MG63 (cell line): ENCODE measurements at places on chromosomes 1 and 21. TPM values are rescaled to one million over a fixed set of nuclear protein-coding genes. Genes with fewer than 3 reads are reported as not detected.
A peak's percentile ranks its signal among the peaks of the same experiment; 100 is the strongest.

GRCh38 chr1:11787251-11787803, 18.4 kb downstream of the MTHFR start:
- DNase-seq, result no peak

The CELA2A gene
- not detected in 2 replicates for total RNA-seq

GRCh38 chr1:211535346-211535745, 43.4 kb upstream of the RD3 start:
- DNase-seq, result no peak

GRCh38 chr1:147787765-147788164, 27.4 kb upstream of the GJA5 start:
- DNase-seq, result no peak

GRCh38 chr1:112264553-112264952, 131.5 kb upstream of the CTTNBP2NL start:
- no peak for DNase-seq

DNA sequence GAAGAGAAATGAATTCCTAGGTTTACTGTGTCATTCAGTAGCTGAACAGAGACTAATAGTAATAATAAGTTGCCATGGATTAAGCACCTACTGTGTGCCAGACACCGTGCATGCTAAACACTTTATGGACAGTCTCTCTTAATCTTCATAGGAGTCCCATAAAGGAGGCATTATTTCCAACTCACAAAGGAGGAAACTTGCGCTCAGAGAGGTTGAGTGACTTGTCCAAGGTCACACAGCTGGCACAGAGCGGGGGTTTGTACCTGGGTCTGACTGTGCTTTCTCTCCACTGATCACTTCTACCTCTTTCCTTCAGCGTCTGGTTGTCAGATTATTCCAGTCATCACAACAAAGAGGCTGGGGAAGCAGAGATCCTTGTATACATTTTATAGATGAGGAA, 91.3 kb downstream of the KIRREL1 start:
- DNase-seq, result no peak

DNA sequence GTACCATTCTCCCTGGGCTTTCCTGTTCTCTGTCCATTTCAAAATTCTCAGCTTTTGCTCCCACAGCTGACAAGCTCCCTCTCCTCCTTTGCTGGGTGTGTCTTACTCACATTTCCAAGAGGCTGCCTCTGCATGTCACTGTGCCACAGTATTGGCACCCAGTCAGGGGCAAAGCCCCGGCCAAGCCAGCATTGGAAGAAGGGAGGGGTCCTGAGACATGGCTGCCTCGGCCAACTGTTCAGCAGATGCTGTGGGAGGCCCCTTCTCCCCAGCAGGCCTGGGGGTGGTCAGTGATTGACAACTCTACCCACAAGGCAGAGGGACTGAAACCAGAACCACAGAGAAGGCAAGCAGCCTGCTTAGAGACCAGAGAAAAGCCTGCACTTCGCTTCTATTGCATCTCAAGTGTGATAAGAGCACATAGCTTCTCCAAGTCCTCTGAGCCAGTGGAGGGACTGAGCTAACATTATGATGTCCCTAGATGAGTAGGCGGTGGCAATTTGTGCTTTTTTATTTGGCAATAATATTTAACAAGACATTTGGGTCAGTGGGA, 294.1 kb downstream of the SIPA1L2 start:
- no peak for DNase-seq

The FAM3B gene
- total RNA-seq, result not detected in 2 replicates

The ARHGEF16 gene
- 0.13 TPM in 1 of 2 replicates, not detected in the other for total RNA-seq

- no peak for DNase-seq
Observed at GRCh38 chr1:40507973-40508372, 594 bp upstream of the EXO5 start.

The STUM gene
- total RNA-seq, result not detected in 2 replicates

The S100A3 gene
- total RNA-seq, result 0.81 and 3.4 TPM in 2 replicates

DNA sequence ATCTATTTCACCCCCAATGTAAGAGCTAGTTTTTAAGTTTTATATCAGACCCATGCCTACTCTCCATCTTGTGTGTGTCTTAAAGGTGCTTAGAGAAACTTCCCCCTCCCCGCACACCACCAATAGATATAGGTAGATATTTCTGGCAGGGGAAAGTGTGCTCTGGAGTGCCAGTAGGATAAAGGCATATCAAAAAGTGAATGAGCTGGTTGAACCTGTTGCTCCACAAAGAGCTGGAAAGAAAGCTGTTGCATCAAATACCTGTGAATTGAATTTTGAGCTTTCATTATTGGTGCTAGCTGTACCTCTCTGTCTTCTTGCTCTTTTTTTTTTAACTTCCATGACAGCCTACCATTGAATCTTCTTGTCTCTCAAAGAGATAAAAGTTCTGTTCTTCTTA, 32.8 kb downstream of the ARID1A start:
- no peak for DNase-seq

- no peak for DNase-seq
Observed at GRCh38 chr21:19123525-19123924, 719.9 kb upstream of the TMPRSS15 start.

GRCh38 chr1:24111996-24112779, at the start of gene MYOM3:
TSS of gene MYOM3 (minus strand) at chr1:24112135. CDS start at chr1:24108636, 3,499 bp downstream.
- peak; percentile 60 for DNase-seq

GRCh38 chr21:23401278-23401677, 2206.0 kb downstream of the MRPL39 start:
- no peak for DNase-seq
